ENCODE measurements at places on chromosomes 13 and 19. TPM values are rescaled to one million over a fixed set of nuclear protein-coding genes. Genes with fewer than 3 reads are reported as not detected.

Gene SLC7A9
- not detected for total RNA-seq

DNA sequence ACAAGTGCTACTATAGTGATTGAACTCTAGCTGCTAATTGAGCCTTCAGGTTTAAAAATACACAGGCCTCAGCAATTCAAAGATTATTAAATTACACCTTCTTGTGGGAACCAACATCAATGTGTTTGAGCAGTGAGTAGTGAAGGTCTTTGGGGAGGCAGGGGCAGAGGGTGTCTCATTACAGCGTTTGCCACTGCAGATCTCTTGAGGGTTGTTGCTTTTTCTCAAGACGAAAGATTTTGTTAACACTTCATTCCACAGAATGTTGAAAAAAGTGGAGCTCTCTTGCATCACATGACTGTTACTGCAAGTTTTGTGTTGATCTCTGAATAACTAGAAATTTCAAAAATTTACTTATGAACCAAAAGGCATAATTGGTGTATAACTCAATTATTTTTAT is 253.6 kb downstream of the ATP8A2 start:
- DNase-seq, result no peak
- H3K36me3 ChIP-seq, result no peaks in the 10 kb centered on the region
- H3K27me3 ChIP-seq, result no peaks in the 10 kb centered on the region
- H3K4me1 ChIP-seq, result no peaks in the 10 kb centered on the region

DNA sequence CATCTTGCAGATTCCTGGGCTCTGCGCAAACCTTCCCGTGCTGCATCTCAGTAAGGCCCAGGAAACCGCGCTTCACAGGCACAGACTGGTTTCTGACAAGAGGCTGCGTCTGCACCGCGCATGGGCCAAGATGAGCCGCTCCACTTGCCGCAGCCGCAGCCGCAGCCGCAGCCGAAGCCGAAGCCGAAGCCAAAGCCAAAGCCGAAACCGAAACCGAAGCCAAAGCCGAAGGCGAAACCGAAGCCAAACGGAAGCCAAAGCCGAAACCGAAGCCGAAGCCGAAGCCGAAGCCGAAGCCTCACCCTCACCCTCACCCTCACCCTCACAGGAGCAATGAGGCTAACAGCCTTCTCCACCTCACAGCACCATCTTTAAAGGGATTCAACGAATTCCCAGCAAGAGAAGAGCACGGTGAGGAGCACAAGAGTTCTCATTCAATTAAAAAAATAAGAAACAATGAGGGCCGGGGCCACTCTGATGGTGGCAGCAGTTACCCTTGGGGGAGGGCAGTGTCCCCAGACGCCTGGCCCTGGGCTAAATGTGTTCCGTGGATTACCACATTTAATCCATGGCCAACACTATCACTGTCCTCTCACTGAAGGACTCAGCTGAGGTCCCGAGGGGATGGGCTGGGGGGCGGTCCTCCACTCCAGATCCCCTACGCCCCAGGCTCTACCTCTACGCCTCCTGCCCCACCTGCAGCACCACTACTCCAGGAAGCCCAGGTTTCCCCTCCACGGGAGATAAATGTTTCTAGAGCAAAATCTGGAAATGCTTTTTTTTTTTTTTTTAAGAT is 29.1 kb downstream of the ZNF787 start:
- H3K27me3 ChIP-seq, result no peaks in the 10 kb centered on the region
- no peaks in the 10 kb centered on the region for H3K36me3 ChIP-seq
- no peak overlapping the region for H3K4me3 ChIP-seq
- peak overlapping the region; percentile 30 for H3K27ac ChIP-seq
- no peak for DNase-seq

DNA sequence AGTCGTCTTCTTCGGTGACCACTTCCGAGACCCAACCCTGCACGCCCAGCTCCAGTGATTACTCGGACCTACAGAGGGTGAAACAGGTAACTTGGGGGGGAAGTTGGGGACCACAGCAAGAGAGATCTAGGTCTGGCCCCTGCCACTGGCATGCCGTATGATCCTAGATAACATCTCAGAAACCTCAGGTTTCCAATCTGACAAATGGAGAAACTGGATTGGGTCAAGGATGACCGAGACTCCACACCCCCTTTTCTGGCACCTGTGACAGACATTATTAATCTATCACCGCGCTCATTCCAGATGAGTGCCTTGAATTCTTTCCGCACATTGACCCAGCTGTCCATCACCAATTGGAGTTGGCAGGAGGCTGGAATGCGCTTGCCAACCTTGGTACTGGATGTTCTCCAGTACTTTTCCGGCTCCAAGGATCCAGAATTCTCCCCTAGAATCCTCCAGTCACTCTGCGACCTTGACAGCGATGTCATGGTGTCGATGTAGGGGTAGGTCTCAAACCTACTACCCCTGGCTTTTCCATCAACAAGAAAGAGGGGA is 17.4 kb downstream of the VASP start:
- H3K4me1 ChIP-seq, result peaks cover 14% of the 10 kb centered on the region
- no peak overlapping the region for H3K27ac ChIP-seq
- H3K27me3 ChIP-seq, result no peaks in the 10 kb centered on the region
- H3K4me3 ChIP-seq, result no peak overlapping the region

DNA sequence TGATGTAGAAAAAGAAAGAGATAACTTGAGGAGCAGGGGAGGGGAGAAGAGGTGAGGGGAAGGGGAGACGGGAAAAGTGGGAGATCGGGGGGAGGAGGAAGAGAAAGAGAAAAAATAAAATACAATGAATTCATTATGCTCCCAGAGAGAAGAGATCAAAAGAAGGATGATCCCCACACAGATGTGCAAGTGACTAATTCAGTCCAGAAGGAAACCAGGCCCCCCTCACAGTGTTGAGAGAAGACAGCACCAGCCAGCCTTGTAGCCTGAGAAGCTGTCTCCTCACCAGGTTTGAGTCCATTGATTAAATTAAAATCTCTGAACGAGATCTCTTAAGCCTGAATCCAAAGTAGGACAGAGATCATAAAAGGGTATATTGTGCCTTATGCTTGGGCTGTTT is 333.7 kb upstream of the NBEA start:
- no peaks in the 10 kb centered on the region for H3K36me3 ChIP-seq
- H3K4me1 ChIP-seq, result no peaks in the 10 kb centered on the region
- DNase-seq, result no peak
- H3K27me3 ChIP-seq, result no peaks in the 10 kb centered on the region
- no peak overlapping the region for H3K27ac ChIP-seq

- no peak overlapping the region for H3K27ac ChIP-seq
- H3K36me3 ChIP-seq, result no peaks in the 10 kb centered on the region
- DNase-seq, result no peak
- H3K4me1 ChIP-seq, result no peaks in the 10 kb centered on the region
Observed at GRCh38 chr19:8688930-8689329, 9.7 kb downstream of the ACTL9 start.
